ENCODE measurements at places on chromosomes 5 and 9. TPM values are rescaled to one million over a fixed set of nuclear protein-coding genes. Genes with fewer than 3 reads are reported as not detected.

Gene GNAQ
- total RNA-seq = 33.8 TPM

Gene CDC25C
- not detected for total RNA-seq

Gene PAM
- total RNA-seq = 49.9 TPM

Gene SLC36A3
- total RNA-seq = not detected

Gene CDH6
- 0.65 TPM for total RNA-seq

Gene C9
- total RNA-seq = not detected

Gene G3BP1
- total RNA-seq = 85.4 TPM

Gene FOXD4L6
- not detected for total RNA-seq

Gene TIMD4
- total RNA-seq = not detected

Gene PCDHGA7
- total RNA-seq = 2.0 TPM

Gene CKMT2
- total RNA-seq = 2.3 TPM

Gene GFI1B
- not detected for total RNA-seq

Gene SLC6A7
- not detected for total RNA-seq

Gene KLF9
- 32.8 TPM for total RNA-seq

Gene LMBRD2
- total RNA-seq = 6.8 TPM

Gene CDKN2B-AS1
- total RNA-seq = not detected

Gene ROR2
- 2.0 TPM for total RNA-seq

Gene ITK
- 0.43 TPM for total RNA-seq

Gene PCDHB9
- total RNA-seq = 0.51 TPM

Gene LTC4S
- 5.3 TPM for total RNA-seq

Gene AK1
- 14.5 TPM for total RNA-seq

Gene SYK
- 41.1 TPM for total RNA-seq

Gene SLC6A3
- total RNA-seq = not detected

Gene LEAP2
- total RNA-seq = 1.7 TPM

Gene TMEM252
- total RNA-seq = not detected

Gene KIF27
- total RNA-seq = 5.3 TPM

Gene PRLR
- 9.3 TPM for total RNA-seq

Gene PARP8
- 12.8 TPM for total RNA-seq

Gene CACFD1
- 16.9 TPM for total RNA-seq

Gene PCDHB16
- 2.5 TPM for total RNA-seq

Gene FRMD3
- 1.8 TPM for total RNA-seq

Gene NOXA1
- 8.4 TPM for total RNA-seq

Gene OMD
- 1.7 TPM for total RNA-seq

Gene PKD2L2
- 0.23 TPM for total RNA-seq

Gene RAPGEF6
- 6.4 TPM for total RNA-seq

Gene PCDHB11
- 5.4 TPM for total RNA-seq

Gene SLC22A4
- total RNA-seq = 0.53 TPM

Gene PCDHGA9
- 1.4 TPM for total RNA-seq

Gene TMEM174
- total RNA-seq = not detected

Gene FAXDC2
- 4.8 TPM for total RNA-seq

Gene CCL21
- total RNA-seq = 12.1 TPM

Gene PLEKHG4B
- 0.24 TPM for total RNA-seq

Gene SMIM32
- total RNA-seq = not detected

Gene ACOT12
- not detected for total RNA-seq

Gene PCDHGA5
- total RNA-seq = 1.2 TPM

Gene GPR150
- total RNA-seq = 0.61 TPM

Gene AHRR
- total RNA-seq = 0.92 TPM

Gene SAXO1
- total RNA-seq = not detected

Gene DDX41
- 40.0 TPM for total RNA-seq

Gene SV2C
- 0.08 TPM for total RNA-seq

Gene ADAMTS13
- total RNA-seq = 1.5 TPM

Gene BTNL3
- total RNA-seq = not detected

Gene RNF183
- not detected for total RNA-seq
